ENCODE measurements at places on chromosomes 11 and 22.

- ATAC-seq: no peak
These were observed 152.3 kb upstream of the RAG2 start for GRCh38 chr11:36750349-36750748.

DNA sequence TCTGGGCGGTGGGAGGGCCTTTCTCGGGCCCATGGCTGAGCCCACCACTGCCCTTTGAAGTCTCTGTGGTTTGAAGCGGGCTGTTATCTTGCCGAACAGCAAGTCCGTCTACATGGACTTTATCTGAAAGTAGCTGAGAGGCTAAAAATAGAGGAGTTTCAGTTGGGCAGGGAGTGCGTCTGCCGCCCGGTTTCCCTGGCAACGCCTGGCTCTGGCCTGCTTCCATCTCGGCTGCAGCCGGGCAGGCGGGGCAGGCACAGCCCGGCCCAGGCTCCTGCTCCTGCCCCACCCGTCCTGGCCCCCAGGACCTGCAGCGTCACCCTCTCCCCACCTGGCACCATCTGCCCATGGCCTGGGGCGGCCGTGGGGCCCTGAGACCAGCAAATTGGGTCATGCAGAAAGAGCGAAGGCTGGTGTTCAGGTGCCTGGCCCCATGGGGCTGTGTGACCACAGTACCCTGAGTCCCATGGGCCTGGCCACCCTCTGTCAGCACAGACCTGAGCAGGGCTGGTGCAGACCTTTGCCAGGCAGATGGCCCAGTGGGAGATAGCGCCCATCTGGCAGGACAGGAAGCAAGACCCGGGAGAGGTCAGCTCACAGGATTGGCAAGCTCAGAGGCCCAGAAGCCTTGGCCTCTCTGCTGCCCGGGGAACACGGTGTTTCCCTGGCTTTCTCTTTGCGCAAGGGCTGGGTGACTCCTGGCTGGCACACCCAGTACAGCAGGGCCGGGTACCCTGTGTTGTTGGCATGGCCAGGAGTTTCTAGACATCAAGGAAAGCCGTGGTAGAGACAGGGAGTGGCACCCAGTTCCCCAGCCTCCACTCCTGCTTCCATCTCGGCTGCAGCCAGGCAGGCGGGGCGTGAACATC, 79.1 kb upstream of the KCNQ1OT1 start:
- ATAC-seq: no peak

DNA sequence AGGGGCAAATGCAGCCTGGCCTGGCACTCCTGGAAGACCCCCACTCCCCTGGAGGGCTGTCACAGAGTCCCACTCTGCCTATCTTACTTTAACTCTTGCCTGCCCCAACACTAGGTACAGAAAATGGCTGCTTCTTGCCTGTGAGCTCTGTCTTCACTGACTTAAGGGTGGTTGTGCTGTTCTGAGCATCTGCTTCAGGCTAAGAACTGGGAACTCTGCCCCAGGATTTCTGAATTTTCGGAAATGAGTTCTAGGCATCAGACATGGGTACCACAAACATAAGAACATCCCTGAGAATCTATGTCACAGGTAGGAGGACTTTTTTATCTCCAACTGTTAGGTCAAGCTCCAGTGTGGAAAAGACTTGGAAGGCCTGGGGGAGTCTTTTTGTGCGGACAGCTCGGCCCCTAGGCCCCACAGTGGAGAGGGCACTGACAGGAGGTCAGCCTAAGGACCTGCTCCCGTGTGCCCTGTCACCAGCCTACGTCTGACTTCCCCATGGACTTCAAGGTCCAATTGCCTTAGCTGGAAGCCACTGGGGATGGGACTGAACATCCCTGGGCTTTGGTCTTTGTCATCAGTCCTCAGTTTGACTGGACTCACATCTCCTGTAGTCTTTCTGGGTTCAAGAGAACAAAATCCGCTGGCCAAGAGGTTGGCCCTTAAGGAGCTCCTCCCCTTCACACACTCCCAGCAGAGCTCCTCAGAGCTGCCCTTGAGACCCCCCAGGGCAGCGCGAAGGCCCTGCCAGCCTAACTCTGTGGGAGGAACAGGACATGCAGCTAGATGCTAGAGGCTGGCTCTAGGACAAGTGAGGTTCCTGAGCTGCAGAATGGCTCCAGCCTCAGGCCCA, 31.9 kb downstream of the PPP2R1B start:
- no peak for ATAC-seq

DNA sequence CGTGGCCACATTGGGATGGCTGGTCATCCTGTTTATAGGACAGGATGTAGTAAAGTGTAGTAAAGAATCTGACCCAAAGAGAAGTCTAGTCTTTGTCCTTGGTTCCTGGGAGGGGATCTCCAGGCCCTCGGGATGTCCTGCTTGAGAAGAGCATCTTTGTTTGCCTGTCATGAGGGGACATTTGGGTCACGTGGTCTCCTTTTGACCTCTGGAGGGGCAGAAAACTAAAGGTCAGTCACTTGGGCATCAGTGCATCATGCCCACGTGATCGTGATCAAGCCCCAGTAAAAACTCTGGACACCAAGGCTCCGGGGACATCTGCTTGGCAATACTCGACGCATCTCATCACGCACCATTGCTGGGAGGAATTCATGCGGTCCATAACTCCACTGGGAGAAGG, 9.1 kb downstream of the SMIM38 start:
- no peak for ATAC-seq

DNA sequence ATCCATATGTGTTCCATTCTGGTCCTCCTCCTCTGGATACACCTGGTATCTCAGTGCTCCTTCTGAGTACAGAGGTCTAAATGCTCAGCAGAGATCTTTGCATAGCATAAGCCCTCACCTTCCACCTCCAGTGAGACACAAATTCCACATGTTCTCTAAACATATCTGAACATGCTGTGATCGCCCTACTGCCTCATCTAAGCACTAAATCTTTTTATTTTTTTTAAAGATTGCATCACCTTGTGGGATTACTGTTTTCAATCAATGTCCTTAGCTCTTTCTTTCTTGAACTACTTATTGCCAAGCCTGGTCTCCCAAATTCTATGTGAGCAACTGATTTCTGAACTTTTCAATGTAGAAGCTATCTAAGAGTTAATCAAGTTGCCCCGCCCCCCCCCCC, 113.4 kb downstream of the TRPC6 start:
- no peak for ATAC-seq

DNA sequence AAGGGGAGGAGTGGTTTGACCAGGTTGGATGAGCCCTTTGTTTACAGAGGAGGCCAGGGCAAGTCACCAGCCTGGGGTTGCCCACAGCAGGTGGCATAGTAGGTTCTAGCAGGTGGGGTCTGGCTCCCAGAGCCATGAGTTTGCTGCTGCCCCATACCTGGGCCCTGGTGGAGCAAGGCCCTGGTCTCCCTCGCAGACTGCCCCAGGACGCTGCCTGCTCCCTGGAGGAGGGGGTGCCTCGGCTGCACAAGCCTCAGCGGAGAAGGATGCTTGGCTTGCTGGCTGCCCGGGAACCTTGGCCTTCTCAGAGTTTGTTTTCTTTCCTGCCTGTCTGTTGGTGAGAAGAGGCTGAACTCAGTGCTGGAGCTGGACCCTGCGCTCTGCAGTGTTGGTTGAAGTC, 54.9 kb downstream of the LRP5 start:
- ATAC-seq: no peak

DNA sequence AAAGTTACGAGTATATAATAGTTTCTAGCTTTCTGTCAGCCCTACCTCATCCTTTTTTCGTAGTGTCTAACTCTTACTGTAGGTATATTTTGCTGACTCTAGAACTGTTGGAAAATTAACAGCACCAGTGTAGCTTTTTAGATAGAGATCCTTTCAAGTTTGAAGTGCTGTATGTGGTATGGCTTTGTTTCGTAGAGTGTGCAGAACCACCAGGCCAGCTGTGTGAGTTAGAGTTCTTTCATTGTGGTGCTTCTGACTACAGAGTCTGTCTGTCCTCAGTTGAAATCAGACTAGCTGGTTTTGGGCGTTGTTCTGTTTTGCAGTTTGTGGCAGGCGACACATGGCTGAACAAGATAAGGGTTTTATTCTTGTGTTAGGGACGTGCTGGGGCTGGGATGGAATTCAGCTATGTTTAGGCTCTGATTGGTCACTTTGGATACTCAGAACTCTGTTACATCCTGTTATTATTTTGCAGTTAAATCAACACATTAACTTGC, 3.2 kb downstream of the ARHGEF12 start:
- no peak for ATAC-seq

GRCh38 chr11:84819128-84819527, 808.0 kb downstream of the DLG2 start:
- no peak for ATAC-seq

DNA sequence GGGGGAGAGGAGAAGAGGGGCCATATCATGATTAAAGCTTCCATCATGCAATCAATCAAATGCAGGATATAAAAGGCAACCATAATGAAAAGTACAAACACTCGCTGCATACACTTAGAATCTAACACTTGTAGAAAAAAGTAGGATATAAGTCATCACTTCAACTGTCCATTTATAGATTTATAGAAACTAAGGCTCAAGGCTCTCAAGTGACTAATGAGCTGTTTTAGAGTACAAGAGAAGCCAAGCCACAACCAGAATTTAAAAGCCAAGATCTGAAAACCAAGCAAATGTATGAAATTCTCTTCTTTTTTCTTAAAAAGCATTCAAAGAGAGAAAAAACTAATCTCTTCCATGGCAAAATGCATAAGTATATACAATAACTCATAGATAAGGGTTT, 160.2 kb upstream of the BLID start:
- no peak for ATAC-seq

DNA sequence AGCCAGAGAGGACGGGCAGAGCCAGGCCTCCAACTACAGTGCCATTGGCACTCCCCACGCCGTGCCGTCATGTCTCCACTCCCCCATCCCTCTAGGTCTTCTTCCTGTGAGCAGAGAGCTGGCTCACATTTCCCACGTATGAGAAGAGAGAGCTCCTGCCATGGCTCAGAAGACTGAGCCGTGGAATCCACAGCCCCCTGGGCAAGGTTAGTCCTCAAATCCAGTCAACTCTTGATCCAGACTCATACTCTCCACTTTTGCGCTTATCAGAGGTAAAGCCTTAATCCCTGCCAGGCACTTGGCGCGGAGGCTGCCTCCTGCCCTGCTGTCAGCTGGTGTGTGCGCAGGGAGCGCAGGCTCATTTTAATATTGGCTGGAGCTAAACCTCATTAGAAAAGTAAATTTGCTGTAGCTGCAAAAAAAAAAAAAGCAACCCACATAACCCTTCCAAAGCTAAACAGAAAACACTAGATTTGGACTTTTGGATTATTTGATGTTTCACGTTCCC, 4.7 kb downstream of the B3GAT1 start:
- ATAC-seq: no peak

DNA sequence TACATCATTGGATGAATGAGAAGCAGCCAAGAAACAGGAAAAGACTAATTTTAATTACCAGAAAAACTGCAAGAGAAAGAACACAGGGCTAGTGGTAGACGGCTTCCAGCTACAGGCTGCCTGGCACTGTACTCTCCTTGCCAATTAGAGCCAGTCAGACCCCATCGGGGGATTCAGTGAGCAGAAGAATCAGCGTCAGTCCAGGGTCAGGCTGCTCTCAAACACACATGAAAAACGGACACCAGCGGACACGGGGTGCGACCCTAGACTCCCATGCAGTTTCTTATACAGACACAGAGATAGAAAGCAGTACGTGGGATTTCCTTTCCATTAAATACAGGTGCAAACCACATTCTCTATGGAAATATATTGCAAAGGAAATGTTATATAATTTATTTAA, 1.1 kb upstream of the CNTN5 start:
- ATAC-seq: no peak

DNA sequence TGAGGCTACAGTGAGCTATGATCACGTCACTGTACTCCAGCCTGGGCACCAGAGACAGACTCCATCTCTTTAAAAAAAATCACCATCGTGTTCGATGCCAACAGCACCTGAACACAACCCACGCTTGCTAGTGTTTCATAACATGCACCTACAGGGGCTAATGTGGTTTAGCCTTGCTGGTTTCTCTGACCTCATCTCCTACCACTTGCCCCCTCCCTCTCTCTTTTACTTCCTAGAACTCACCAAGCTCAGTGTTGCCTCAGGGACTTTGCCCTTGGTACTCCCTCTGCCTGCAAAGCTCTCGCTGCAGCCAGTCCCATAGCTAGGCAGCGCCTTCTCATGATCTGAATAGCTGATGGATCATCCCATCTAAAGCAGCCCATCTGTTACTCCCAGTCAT, 99.8 kb downstream of the FBXO7 start:
- ATAC-seq: no peak

DNA sequence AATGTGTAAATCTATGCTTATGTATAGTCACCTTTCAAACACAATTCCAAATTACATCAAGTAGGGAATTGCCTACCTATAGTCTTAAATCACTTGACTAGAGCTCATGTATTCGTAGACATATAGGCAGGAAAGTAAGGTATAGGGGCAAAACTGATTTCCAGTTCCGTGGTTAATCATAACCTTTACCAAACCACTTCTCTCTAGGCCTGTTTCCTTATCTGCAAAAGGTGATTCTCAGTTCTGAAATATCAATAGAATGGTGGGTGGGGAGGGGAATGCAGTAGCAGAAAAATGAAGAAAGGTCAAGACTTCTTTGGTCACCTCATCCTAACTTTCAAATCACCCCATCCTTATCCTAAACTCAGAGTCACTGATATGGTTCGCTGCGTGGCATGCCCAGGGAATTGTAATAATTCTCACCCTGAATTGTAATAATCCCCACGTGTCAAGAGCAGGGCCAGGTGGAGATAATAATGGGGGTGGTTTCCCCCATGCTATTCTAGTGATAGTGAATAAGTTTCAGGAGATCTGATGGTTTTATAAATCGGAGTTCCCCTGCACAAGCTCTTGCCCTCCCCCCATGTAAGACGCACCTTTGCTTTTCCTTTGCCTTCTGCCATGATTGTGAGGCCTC, 1.9 kb upstream of the ANO5 start:
- ATAC-seq: no peak

DNA sequence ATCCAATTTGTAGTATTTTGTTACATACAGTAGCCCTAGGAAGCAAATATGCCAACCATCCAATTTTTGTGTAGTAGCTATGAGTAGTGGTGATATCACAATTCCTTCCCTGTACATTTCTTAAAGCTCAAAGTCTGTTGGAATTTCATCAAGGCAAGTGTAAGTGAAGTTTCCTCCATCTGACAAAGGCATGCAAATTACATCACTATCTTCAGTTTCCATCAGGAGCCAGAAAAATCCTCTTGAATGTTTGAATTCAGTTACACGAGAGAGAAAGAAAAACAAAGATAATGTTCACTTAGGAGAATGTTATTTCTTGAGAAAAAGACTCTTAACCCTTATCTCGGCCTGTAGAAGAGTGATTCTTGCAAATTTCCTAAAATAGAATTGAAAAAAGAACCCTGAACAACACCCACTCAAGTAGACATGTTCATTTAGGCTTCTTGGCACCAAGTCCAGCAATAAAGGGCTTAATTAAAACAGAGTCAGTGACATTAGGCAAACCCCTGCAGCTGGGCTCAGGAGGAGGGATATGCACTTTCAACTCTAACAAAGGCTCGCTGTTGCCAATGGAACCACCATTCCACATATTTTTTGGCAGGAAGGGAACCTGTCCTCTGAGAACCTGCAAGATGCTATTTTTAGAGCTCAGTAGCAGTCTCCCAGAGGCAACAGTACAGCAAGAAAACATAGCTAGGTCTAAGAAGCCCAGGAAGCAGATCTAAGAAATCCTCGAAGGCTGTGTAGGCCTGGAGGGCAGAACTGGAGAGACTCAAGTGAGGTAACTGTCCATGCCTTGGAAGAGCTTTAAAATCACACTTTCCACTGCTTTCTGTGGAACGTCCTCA, 144.6 kb downstream of the CCDC81 start:
- ATAC-seq: no peak

- ATAC-seq: no peak
These were observed 124.6 kb downstream of the FEZ1 start for GRCh38 chr11:125371431-125371935.

Measured in activated CD4-positive, CD25-positive, alpha-beta regulatory T cell treated with anti-CD3 and anti-CD28 coated beads, Interleukin-2, amount 50 U/mL, for 24 hours (primary cell).